ENCODE measurements at places on chromosomes 3 and 15.

DNA sequence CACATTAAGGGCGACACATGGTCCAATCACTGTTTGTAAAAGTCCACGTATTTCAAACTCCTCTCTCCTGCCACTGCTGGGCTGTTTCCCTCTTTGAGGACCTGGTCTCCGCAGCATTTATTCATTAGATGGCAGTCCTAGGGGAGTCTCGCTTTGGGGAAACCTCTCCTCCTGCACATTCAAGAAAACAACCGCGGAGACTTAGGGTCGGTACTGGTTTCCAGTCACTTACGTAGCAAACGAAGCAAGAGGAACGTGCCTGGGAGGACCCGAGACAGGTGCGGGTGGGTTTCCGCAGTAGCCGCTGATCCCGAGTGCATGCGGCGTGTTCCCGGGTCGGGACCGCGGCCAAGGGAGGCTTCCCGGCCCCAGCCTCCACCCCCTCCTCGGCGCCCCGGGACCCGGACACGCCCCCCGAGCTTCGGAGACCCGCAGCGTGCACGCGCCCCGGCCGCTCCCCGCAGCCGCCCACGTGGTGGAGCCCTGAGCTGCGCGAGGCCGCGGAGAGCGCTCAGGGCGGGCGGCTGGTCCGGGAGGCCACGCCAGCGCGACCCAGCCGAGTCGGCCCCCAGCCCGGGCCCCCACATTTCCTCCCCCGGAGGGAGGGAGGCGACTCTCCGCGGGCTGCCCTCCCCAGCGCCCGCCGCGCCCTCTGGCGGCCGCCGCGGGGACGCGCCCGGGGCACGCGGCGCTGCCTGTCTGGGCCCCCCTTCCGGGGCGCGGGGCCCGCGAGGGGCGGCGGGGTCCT, 1.1 kb upstream of the IGF1R start:
- no peaks in the 10 kb centered on the region for H3K36me3 ChIP-seq
- peak; percentile 54 for DNase-seq
- peak overlapping the region; percentile 86 for H3K4me3 ChIP-seq
- H3K27ac ChIP-seq, result peak overlapping the region; percentile 83
- H3K4me1 ChIP-seq, result peaks cover 26% of the 10 kb centered on the region

DNA sequence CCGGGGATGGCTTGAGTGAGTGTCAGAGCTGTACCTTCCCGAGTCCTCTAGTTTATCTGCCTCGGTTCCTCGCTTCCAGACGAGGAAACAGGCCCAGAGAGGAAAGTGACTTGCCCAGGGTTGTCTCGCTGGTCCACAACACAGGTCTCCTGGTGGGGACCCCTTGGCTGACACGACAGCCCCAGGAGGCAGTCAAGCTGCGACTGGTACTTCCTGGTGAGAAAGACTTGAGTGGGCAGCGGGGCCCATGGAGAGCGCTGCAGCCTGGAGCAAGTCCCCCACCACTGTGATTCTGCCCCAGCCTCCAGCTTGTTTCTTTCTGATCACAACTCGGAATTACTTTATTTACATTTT, 600 bp upstream of the CHRNA5 start:
- H3K27me3 ChIP-seq, result peaks cover 47% of the 10 kb centered on the region
- H3K36me3 ChIP-seq, result no peaks in the 10 kb centered on the region
- peak overlapping the region; percentile 91 for H3K4me3 ChIP-seq
- peak overlapping the region; percentile 86 for H3K27ac ChIP-seq
- H3K4me1 ChIP-seq, result peaks cover 20% of the 10 kb centered on the region

GRCh38 chr15:59304034-59304795, 68.5 kb downstream of the MYO1E start:
- no peak for DNase-seq
- H3K4me3 ChIP-seq, result no peak overlapping the region
- peaks cover 15% of the 10 kb centered on the region for H3K36me3 ChIP-seq
- H3K4me1 ChIP-seq, result peaks cover 78% of the 10 kb centered on the region
- no peaks in the 10 kb centered on the region for H3K27me3 ChIP-seq
- H3K27ac ChIP-seq, result peak overlapping the region; percentile 73

DNA sequence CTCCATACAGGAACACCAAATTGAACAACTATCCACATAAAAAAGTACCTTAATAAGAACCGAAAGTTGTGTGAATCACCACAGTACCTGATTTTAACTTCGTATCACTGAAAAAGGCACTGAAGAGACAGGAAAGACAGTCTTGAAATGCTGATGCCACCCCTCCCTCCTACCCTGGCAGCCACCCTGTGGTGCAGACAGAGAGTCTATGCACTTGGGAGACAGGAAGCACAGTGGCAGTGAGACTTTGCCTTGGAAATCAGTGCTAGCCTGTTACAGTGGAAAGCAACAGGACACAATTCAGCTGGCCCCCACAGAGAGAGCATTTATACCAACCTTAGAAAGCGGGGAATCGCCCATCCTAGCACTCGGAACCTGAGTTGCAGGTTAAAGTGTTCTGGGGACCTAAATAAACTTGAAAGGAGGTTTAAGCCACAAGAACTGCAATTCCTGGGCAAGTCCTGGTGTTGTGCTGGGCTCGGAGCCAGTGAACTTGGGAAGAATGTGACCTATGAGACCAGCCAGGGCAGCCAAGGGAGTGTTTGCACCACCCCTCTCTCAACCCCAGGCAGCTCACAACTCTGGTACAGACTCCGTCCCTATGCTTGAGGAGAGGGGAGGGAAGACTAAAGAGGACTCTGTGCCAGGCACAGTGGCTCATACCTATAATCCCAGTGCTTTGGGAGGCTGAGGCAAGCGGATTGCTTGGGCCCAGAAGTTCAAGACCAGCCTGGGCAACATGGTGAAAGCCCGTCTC, 240.1 kb downstream of the ISL2 start:
- no peaks in the 10 kb centered on the region for H3K27me3 ChIP-seq
- no peak for DNase-seq
- H3K4me3 ChIP-seq, result no peak overlapping the region
- peak overlapping the region; percentile 93 for H3K27ac ChIP-seq
- H3K4me1 ChIP-seq, result peaks cover 37% of the 10 kb centered on the region

GRCh38 chr3:178960181-178960580, 111.4 kb downstream of the ZMAT3 start:
- no peak overlapping the region for H3K27ac ChIP-seq
- no peaks in the 10 kb centered on the region for H3K4me1 ChIP-seq
- no peaks in the 10 kb centered on the region for H3K27me3 ChIP-seq
- H3K4me3 ChIP-seq, result no peak overlapping the region

- H3K4me3 ChIP-seq, result no peak overlapping the region
- H3K27me3 ChIP-seq, result no peaks in the 10 kb centered on the region
- no peaks in the 10 kb centered on the region for H3K36me3 ChIP-seq
- no peaks in the 10 kb centered on the region for H3K4me1 ChIP-seq
Observed at GRCh38 chr3:178508443-178508825, 27.8 kb upstream of the KCNMB2 start.

- DNase-seq, result no peak
- H3K36me3 ChIP-seq, result peaks cover 30% of the 10 kb centered on the region
- no peaks in the 10 kb centered on the region for H3K27me3 ChIP-seq
- no peak overlapping the region for H3K27ac ChIP-seq
- H3K4me3 ChIP-seq, result no peak overlapping the region
Observed at GRCh38 chr15:67511606-67512005, 9.3 kb upstream of the C15orf61 start.

- no peaks in the 10 kb centered on the region for H3K4me1 ChIP-seq
- no peak overlapping the region for H3K4me3 ChIP-seq
- no peaks in the 10 kb centered on the region for H3K27me3 ChIP-seq
- no peak overlapping the region for H3K27ac ChIP-seq
Observed at GRCh38 chr3:173009410-173009809, 131.6 kb downstream of the SPATA16 start.

GRCh38 chr3:59280113-59280512, 230.3 kb upstream of the CFAP20DC start:
- no peak overlapping the region for H3K27ac ChIP-seq
- no peak for DNase-seq
- H3K4me3 ChIP-seq, result no peak overlapping the region

DNA sequence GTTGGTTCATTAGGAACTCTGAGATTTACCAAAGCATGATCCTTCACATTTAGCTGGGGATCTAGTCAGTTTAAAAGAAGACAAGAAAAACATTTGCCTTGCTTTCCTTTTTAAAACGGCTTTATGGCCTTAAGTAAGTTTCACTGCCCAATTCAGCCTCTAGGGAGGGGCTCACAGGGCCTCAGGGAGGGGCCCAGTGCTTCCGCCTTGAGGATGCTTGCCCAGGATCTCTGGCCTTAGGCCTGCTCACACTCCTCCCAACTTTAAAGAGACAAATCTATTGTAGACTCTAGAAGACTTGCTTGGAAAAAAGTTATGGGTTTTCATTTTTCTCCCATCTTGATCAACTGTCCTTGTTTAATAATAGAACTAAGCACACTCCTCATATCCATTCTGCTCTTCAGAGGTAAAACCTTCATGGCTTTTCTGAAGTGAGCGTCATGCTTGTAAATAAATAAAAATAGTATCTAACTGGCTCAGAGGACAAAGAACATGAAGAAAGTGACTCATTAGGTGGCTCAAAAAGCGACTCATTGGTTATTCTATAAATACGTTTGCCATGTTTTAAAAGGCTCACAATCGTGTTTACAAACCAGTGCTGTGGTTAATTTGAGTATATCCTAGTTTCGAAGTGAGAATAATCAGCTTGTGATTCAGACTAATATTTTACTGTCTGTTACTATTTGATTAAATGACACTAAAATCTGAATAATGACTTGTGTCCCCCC, 13.7 kb downstream of the PDHB start:
- peaks cover 31% of the 10 kb centered on the region for H3K4me1 ChIP-seq
- DNase-seq, result no peak
- H3K4me3 ChIP-seq, result no peak overlapping the region
- H3K27ac ChIP-seq, result peak overlapping the region; percentile 71
- H3K36me3 ChIP-seq, result peaks cover 19% of the 10 kb centered on the region

DNA sequence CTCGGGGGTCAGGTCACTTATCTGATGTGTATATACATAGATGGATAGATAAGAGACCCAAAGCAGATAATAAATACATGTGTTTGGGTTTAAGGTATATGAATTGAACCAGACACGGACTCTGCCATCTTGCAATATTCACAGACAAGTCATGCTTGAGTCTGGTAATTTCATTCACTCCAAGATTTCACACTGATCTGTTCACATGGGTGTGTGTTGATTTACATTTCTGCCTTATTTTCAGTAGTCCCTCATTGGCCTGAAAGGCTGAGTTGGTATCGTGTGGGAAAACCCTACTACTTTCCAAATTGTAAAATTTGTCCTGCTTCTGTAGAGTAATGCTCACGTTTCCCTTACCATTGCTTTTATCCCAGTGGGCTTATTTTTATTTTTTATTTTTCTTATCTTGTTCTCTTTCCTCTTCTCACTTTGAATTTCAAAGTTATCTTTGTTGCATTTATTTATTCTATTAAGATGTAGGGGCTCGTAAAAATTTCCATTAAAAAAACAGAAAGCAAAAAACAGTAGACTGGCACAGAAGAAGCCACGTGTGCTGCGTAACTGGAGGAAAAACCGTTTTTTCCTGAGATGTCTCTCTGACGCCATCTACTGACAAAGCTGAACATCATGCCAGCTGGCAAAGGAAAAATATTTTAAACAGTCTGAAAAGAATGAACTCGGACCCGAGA, 10.8 kb upstream of the MFSD1 start:
- H3K4me3 ChIP-seq, result peak overlapping the region; percentile 83
- DNase-seq, result peak; percentile 5
- no peaks in the 10 kb centered on the region for H3K36me3 ChIP-seq
- peak overlapping the region; percentile 88 for H3K27ac ChIP-seq
- H3K4me1 ChIP-seq, result peaks cover 5% of the 10 kb centered on the region
- peaks cover 13% of the 10 kb centered on the region for H3K27me3 ChIP-seq

- H3K4me3 ChIP-seq, result no peak overlapping the region
- H3K4me1 ChIP-seq, result no peaks in the 10 kb centered on the region
- H3K27ac ChIP-seq, result no peak overlapping the region
- H3K27me3 ChIP-seq, result no peaks in the 10 kb centered on the region
- no peaks in the 10 kb centered on the region for H3K36me3 ChIP-seq
Observed at GRCh38 chr3:167976516-167977361, 119.0 kb downstream of the GOLIM4 start.

DNA sequence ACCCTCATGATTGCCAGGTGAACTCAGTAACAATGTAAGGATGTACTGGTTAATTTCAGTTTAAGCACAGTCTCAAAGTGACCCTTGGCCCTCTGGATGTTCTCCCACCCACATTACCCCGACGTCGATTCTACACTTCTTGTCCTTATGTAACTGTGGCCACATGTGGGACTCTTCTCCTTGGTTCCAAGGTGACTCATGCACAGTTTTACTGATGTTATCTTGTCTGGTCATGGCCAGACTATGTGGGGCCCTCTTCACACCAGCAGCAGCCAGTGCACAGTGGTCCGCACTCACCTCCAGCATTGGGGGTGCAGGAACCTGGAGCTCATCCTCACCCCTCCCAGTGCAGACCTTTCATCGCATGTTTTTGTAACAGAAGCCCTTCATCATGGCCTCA, 519.4 kb downstream of the OCA2 start:
- DNase-seq, result no peak
- H3K4me1 ChIP-seq, result no peaks in the 10 kb centered on the region
- no peaks in the 10 kb centered on the region for H3K27me3 ChIP-seq
- H3K36me3 ChIP-seq, result no peaks in the 10 kb centered on the region

DNA sequence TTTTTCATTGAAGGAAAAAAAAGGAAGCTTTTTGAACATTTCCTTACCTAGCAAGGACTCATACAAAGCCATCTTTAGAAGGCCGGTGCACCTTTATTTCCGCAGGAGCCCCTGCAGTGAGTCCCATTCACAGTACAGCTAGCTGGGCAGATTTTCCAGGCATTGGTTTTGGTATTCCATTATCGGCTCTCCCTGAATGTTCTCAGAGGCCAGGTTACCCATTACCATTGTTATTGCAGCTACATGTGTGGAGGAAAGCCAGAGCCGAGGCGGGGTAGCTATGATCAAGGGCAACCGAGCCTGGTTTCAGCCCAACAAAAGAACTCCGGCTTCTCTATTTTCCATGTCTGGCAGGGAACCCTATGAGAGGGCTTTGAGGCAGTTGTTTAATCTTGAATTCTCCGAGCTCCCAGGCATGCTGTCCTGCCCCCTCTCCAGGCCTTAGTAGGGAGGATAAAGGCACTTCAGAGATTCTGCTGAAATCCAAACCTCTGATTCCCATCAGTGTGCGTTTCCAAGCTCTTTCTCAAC, 100.3 kb downstream of the LRRK1 start:
- H3K4me1 ChIP-seq, result peaks cover 5% of the 10 kb centered on the region
- DNase-seq, result no peak
- H3K27ac ChIP-seq, result no peak overlapping the region
- no peak overlapping the region for H3K4me3 ChIP-seq
- no peaks in the 10 kb centered on the region for H3K27me3 ChIP-seq
- peaks cover 75% of the 10 kb centered on the region for H3K36me3 ChIP-seq

DNA sequence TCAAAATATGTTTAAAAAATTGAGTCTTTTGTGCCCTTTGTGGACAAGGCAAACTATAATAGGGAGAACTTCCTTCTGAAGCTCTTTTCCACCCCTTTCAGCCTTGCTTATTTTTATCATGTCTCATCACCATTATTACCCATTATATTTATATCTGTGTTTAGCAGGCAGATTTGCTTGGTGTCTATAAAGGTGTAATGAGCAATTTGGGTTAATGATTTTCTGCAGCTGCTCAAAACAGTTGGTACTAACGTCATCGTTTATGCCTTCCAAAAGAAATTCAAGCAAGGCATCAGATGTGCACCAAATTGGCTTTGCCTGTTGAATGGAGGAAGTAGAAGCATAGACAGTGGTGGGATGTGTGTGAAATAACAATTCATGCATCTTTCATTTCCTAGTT, 483.7 kb upstream of the SGO1 start:
- H3K27ac ChIP-seq, result no peak overlapping the region
- no peak overlapping the region for H3K4me3 ChIP-seq

- peak overlapping the region; percentile 91 for H3K27ac ChIP-seq
- H3K4me3 ChIP-seq, result peak overlapping the region; percentile 90
- no peak for DNase-seq
- peaks cover 17% of the 10 kb centered on the region for H3K4me1 ChIP-seq
- no peaks in the 10 kb centered on the region for H3K27me3 ChIP-seq
Observed at GRCh38 chr3:32105291-32106131, 909 bp upstream of the GPD1L start.

GRCh38 chr15:67039384-67040075, 25.9 kb upstream of the SMAD3 start:
- H3K27me3 ChIP-seq, result no peaks in the 10 kb centered on the region
- peaks cover 60% of the 10 kb centered on the region for H3K4me1 ChIP-seq
- H3K4me3 ChIP-seq, result peak overlapping the region; percentile 47
